ENCODE measurements at places on chromosomes 4 and X.

DNA sequence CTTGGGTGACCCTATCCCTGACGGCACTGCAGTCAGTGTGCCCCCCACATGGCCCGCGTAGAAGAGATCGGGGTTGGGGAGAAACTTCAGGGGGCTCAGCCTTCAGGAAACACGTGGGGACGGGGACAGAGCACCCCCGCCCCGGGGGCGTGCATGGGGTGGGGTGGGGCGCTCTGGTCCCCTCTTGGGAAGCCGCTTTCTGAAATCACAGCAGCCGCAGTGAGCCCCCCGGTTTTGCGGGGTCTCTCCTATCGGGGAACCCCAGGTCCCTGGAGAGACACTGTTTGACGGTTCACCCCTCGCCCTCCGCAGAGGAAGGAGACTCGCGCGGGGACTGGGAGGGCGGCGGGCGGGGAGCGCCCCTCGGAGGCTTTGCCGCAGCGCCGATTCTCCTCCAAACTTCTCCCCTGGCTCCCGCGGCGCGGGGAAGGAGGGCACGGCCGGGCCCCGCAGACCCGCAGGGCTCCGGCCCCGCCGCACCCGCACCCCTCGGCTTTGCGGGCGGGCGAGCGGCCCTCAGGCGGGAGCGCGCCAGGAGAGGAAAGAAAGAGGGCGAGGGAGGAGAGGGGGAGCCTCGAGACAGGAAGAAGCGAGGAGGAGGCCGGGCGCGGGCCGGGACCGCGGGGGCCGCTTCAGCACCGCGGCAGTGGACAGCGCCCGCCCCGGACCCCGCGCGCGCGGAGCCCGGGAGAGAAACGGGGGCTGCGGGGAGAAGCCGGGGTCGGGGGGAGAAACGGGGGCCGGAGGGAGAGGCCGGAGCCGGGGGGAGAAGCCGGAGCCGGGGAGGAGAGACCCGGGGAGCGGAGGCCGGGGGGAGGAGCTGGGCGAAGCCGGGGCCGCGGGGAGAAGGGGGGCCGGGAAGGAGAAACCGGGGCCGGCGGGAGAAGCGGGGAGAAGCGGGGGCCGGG lies 612 bp downstream of the CPLX1 start:
- peak; percentile 38 for DNase-seq

GRCh38 chrX:37752936-37753335 lies 26.9 kb upstream of the CYBB start:
- DNase-seq = no peak

DNA sequence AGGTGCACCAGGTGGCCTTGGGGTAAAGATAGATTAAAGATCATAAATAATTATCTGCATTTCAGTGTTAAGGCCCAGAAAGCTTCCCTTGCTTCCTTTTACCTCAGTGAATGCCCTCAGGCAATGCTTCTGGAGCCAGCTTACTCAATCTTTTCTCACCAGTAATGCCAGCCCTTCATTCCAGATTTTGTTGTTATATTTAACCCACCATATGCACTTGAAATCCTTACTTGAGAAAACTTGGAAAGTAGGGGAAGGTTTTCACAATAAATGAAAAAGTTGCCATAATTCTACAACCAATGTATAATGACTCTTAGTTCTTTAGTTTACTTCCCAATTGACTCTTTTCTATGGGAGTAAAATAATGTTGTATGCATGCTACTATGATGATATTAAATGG lies 17.1 kb upstream of the PBDC1 start:
- DNase-seq = no peak

DNA sequence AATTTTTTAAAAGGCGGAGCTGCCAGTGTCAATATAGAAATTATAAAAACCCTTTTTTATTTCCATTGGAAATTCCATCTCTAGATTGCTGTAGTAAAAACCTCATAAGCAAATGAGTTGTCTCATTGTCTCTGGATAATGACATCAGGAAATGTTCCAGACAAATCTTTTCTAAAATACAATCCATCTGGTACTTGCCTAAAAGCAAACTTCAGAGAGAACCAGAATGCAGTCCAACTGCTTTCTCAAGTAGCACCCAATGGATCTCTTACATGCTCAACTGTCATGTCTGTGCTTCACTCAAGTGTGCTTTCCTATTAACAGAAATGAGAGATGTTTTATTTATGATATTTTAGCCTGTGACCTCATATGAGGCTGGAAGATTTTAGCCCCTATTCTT lies 399.6 kb upstream of the NDST3 start:
- no peak for DNase-seq

Measured in NCI-H146 (cell line).